ENCODE measurements at places on chromosomes 1 and 21.

GRCh38 chr1:232766904-232767303 lies 38.3 kb upstream of the MAP10 start:
- no peak for DNase-seq

DNA sequence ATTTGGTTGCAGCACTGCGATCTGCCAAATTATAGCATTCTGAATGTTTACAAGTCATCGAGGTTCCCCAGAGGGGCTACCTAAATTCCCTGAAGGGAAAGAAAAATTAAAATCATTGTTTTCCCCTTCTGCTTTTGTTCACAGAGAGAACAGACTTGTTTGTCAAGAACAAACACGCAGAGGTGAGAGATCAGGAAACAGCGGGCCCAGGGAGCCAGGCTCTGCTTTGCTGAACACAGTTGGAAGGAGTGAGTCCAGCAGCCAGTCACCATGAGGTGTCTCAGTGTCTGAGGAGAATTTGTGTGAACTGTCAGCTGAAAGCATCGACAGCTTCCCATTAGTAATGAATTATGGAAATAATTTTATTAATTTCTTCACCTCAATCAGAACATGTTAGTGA lies 52.5 kb downstream of the RWDD3 start:
- no peak for DNase-seq

DNA sequence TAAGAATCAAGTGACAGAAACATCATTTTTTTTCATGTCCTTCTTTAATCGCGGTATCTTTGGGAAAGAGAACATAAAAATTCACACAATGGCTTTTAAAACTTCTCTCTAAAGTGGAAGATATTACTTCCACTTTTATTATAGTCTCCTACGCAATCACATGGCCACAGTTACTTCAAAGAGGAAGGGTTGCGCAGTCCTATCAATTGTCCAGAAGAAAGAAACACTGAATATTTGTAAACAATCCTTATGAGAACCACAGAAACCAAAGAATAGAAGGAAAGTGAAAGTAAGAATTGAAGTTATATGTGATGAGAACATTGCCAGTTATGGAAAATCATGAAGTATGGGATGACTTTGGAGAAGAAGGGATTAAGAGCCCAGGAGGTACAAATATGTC lies 32.6 kb downstream of the CFH start:
- no peak for DNase-seq

DNA sequence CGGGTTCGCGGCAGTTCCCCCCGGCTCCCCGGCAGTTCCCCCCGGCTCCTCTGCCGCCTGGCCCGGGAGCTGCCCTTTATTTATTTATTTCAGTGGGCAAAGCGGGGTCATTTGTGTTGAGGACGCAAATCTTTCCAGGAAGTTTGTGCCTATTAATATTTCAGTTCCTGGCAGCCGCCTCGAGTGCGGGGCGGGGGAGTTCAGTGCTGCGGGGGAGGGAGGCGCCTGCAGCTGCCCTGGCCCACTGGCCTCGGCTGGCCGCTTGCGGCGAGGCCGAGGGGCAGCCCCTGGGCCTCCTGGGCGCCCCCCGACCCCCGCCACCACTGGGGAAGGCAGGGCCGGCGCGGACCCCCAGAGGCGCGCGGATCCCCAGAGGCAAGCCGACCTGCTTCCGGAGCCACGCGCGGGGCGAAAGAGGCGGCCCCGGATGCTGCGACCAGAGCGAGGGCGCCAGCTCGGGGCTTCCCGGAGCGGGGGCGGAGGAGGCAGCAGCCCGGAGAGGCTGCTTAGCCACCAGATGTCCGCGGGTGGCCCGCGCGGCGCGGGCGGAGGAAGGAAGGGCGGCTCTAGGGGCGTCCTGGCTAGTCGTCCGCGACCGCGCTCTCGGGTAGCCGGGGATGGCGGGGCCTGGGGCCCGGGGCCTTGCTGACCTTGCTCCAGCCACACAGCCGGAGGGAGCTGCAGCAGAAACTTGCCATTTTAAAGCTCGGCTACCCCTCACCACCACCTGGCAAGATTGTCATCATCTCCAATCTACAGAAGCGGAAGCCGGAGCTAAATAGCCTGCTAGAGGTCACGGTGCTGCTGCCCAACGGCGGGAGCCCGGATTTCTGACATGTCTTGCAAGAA lies 48.0 kb downstream of the H3-3A start:
- peak; percentile 55 for DNase-seq

- no peak for DNase-seq
Observed at GRCh38 chr1:177476676-177477075, 305.9 kb downstream of the BRINP2 start.

- no peak for DNase-seq
Observed at GRCh38 chr1:72781038-72781437, 498.7 kb upstream of the NEGR1 start.

DNA sequence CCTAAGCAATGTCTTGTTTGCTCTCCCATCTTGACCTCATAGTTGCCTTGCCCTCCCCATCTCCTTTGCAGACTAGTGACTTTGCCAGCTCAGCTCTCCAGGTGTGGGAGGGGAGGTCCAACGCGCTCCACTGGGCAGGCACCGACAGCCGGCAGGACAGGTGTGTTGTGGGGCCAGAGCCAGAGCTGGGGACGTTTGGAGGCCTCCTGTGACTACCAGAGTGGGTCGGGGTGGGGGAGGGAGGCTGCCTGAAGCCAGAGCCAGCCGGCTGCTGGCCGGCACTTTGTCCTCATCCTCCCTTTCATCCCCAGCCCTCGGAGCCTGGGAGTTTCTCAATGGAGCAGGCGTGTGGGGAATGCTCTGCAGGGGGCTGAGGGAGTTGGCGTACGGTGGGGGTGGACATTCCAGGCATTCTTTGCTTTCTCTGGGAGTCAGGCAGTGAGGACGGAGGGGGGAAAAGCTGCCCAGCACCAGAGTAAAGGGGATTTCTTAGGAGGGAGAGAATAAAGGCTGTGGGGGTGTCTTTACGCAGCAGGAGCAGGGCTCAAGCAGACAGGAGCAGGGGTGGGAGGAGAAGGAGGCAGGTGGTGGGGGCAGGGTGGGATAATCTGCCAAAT lies 20.2 kb downstream of the NUAK2 start:
- peak; percentile 98 for DNase-seq

- DNase-seq, result no peak
Observed at GRCh38 chr1:152014943-152015342, 21.3 kb upstream of the S100A10 start.

DNA sequence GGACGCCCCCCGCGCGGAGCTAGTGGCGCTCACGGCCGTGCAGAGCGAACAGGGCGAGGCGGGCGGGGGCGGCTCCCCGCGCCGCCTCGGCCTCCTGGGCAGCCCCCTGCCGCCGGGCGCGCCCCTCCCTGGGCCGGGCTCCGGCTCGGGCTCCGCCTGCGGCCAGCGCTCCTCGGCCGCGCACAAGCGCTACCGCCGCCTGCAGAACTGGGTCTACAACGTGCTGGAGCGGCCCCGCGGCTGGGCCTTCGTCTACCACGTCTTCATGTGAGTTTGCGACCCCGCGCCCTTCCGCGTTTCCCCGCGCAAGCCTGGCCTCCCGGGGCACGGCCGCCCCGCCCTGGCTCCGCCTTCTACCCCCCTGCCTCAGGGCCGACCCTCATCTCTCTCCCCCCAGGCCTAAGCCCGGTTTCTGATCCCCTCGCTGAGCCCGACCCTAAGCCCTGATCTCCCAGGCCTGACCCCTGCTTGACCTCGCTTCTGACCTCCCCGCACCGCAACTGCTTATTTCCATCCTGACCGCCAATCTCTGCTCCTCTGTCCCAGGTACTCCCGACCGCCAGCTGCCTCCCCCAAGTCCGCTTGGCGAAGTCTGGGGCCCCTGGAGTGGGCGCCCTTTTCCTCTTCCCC lies 669 bp downstream of the KCNQ4 start:
- peak; percentile 55 for DNase-seq

DNA sequence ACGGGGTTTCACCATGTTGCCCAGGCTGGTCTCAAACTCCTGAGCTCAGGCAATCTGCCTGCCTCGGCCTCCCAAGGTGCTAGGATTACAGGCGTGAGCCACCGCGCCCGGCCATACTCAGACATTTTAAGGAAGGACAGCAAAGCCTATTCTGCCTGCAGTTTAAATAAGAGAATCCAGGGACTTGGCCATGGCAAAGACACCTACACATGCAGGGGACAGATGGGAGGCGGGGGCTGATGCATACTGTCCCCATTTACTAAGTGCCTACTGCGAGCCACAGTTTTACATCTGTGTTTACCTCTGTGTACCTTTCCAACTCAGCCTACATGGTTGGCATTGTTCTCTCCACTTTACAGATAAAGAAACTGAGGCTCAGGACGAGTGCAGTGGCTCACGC lies 25.4 kb downstream of the LDLRAD2 start:
- no peak for DNase-seq

GRCh38 chr1:51535006-51535592 lies 16.0 kb upstream of the EPS15 start:
- peak; percentile 30 for DNase-seq

DNA sequence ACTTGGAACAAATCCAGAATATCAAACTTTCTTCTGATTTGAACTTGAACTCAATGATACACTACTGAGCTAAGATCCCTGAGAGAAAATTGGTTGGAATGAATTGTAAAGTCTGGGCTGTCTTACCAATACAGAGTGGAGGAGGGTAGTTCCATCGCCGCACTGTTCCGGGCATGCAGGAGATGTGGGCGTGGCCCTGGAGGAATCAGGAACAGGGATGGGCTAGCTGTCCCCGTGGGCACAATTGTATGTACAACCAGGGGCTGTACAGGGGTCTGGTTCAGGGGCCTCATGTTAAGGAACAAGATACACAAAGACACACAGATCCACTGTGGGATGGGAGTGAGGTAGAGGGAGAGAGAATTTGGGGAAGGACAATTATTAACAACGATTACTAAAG lies 144.3 kb downstream of the ZSCAN20 start:
- no peak for DNase-seq

GRCh38 chr1:224726441-224727182 lies 110.5 kb downstream of the CNIH3 start:
- no peak for DNase-seq

Data from WTC11 (cell line).